ENCODE measurements at places on chromosomes 7 and 10. TPM values are rescaled to one million over a fixed set of nuclear protein-coding genes. Genes with fewer than 3 reads are reported as not detected.

DNA sequence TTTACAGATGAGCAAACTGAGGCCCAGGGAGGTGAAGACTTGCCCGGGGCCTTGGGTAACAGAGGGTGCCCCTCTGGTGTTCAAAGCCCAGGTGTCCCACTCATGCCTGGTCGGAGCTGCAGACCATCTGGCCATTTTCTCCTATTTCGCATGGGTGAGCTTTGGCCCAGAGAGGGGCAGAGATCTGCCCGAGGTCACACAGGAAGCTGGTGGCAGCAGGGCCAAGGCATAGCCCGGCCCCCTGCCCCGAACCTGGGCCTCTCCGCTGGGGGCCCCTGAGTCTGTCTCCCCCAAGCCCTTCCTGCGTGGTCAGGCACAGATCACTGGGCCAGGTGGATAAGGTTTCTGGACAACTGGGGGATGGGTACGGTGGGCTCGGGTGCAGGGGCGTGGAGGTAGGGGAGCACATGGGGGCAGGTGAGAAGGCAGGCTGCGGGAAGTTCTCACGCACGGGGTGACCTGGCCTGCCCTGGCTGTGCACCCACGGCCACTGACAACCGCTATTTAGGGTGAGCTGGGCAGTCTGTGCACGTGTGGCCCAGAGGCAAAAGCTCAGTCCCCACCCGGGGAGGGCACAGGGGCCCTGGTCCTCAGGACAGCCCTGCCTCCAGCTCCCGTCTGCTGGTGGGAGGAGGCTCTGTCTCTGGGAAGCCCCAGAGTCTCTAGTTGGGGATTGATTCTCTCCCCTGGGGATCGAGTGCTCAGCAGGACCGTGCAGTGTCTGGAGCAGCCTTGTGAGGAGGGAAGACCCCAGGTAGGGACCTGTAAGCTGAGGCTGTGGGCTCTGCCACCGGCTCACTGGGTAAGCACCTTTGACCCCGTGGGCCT lies 68.6 kb downstream of the UNCX start:
- DNase-seq: no peak

The GPER1 gene
- total RNA-seq: 0.33 TPM

- no peak for DNase-seq
Measured at GRCh38 chr10:107022600-107023354, 141.7 kb downstream of the SORCS1 start.

GRCh38 chr10:132556994-132557441 lies 19.4 kb downstream of the INPP5A start:
- no peak for DNase-seq

The CRYGN gene
- not detected for total RNA-seq

DNA sequence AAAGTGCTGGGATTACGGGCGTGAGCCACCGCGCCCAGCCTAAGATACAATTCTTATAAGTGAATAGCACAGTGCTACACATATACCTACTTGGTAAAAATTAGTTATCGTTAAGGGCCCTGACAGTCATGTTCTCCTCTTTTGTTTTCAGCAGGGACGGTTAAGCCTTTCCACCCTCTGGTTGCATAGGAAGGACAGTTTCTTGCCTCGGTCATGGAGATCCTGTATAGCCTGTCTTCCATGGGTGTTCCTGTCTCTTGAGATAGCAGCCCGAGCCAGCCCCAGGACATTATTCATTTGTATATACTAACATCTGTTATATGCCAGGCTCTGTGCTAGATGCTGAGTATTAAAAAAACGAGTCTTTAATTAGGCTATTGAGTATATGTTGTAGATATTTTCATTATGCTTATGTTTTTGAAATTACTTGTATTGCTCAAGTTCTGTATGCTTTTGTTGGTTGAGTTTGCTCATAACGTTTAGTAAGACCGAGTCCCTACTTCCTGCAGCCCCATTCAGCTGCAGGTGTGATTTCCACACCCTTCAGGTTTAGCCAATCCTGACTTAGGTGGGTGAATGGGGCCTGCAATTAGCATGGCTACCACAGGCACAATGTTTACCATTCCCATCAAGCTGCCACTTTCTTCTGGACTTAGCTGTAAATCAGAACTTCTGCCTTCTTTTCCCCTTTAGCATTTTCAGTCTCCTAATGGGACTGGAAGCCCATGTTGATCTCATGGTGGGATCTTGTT lies 24.8 kb downstream of the CCSER2 start:
- no peak for DNase-seq

DNA sequence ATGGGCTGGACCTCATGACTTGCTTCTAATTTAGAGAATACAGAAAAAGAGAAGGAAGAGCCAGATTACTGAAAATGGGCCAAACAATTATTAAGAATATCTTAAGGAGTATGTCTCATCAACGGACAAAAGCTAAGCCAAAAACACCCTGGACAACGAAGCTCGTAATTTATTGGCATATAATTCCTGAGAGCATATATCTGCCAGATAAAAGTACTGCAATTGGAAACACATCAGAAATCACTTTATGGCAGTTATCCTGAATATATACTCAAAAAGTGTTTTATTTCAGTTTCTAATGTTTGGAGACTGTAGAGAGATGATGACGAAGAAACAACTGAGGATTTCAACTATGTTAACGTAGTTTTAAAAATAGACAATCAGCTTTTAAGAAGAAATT lies 211.8 kb downstream of the CSTF2T start:
- no peak for DNase-seq

GRCh38 chr7:105014693-105015389 lies 836 bp downstream of the KMT2E start:
- DNase-seq: peak; percentile 68

DNA sequence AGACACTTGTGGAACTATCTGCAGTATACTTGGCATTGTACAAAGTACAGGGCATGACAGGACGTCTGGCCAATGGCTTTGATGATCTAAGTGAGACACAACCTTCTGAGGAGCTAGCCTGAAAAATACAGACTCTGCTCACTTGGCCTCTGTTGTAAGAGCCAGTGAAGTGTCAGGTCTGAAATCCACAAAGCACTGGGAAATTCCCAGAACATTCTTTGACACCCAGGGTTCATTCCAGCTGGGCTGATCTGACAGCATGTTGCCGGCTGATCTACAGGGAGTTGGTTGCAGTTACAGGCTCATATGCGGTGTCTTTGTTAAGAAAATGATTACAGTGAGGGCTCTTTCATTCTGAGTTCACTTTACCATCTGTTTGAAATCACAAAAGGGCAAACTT lies 354.6 kb downstream of the PHF14 start:
- DNase-seq: no peak

The LIPJ gene
- not detected for total RNA-seq

DNA sequence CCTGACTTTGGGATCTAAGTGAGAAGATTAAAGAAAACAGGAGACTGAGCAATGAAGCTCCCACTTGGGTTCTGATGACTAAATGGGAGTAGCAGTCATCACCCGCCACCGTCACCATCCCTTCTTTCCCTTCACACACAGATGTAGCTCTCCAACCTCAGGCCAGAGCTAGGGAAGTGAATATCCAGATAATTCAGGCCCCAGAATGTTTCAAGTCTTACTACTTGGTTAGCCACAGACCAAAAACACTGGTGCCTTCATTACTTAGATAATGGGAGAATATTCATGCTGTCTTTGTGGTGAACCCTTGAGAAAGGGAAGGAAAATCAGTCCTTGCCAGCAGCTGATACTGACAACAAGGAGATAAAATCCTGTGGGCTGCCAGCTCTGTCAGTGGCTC lies 100.7 kb downstream of the OSBPL3 start:
- no peak for DNase-seq

- no peak for DNase-seq
Measured at GRCh38 chr10:17181110-17181509, 20.4 kb downstream of the TRDMT1 start.

- no peak for DNase-seq
Measured at GRCh38 chr7:147060070-147060469, 943.5 kb downstream of the CNTNAP2 start.

- no peak for DNase-seq
Measured at GRCh38 chr10:14823966-14824365, 13.9 kb downstream of the CDNF start.

The ATG9B gene
- total RNA-seq: under 0.01 TPM

- DNase-seq: no peak
Measured at GRCh38 chr7:127683776-127684681, 32.0 kb downstream of the SND1 start.

- no peak for DNase-seq
Measured at GRCh38 chr7:497946-498655, 21.5 kb downstream of the PDGFA start.

The TMEM130 gene
- total RNA-seq: not detected

The C10orf53 gene
- not detected for total RNA-seq

GRCh38 chr7:116951366-116952292 lies 1.7 kb upstream of the ST7 start:
- no peak for DNase-seq

Data from mammary epithelial cell (primary cell).